ENCODE measurements at places on chromosomes 11 and 22.

DNA sequence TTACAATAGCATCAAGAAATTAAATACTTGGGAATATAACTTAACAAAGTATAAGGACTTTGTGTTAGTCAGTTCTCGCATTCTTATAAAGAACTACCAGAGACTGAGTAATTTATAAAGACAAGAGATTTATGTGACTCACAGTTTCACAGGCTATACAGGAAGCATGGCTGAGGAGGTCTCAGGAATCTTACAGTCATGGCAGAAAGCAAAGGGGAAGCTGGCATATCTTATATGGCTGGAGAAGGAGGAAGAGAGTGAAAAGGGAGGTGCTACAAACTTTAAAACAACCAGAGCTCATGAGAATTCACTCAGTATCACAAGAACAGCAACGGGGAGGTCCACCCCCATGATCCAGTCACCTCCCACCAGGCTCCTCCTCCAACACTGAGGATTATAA, 32.0 kb upstream of the CCDC134 start:
- no peak for DNase-seq

GRCh38 chr11:121417055-121417551, 35.0 kb upstream of the SORL1 start:
- no peak for DNase-seq

DNA sequence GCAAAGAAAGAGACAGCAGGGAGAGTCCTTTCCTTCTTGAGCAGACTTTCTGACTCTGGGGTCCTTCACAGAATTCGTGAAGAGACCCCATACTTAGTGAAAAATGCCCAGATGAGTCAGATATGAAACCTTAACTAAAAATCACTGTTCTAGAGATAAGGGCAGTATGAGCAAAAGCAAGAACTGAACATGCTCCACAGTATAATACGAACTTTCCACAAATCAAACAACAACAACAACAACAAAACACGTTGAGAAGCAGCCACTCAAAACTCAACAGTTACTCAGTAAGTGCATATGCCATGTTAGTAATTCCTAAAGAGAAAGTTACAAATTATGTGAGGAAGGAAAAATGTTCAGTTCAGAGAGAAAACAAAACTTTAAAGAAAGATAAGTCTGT, 44.3 kb downstream of the PITPNB start:
- DNase-seq, result no peak

GRCh38 chr22:27748751-27749191, 52.8 kb downstream of the MN1 start:
- no peak for DNase-seq

DNA sequence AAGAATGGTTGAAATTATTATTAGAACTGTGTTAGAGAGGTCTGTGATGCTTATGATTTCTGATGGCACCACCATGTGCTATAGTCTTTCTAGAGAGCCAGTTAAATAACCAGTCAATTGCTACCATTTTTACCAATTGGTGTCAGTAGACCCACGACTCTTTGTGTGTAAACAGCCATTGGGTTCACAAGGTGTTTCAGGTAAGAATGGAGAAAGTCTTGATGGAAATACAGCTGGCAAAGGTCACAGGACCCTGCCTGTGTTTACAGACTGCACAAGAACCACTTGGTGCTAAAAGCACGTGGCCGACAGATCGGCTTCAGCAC, 30.5 kb upstream of the OR10G7 start:
- no peak for DNase-seq

- no peak for DNase-seq
Observed at GRCh38 chr11:127919206-127920000, 668.0 kb downstream of the ETS1 start.

- DNase-seq, result no peak
Observed at GRCh38 chr11:70331901-70332300, 61.4 kb downstream of the PPFIA1 start.

GRCh38 chr11:76975513-76975912, 58.7 kb upstream of the B3GNT6 start:
- no peak for DNase-seq

GRCh38 chr11:70610566-70611565, 212.5 kb downstream of the CTTN start:
- DNase-seq, result no peak

GRCh38 chr11:114064216-114064615, 4.7 kb downstream of the ZBTB16 start:
- DNase-seq, result no peak

- no peak for DNase-seq
Observed at GRCh38 chr22:28917747-28918549, 34.6 kb downstream of the ZNRF3 start.

GRCh38 chr22:47610281-47610680, 847.8 kb downstream of the TBC1D22A start:
- DNase-seq, result no peak

- DNase-seq, result no peak
Observed at GRCh38 chr22:36124666-36125065, 35.9 kb downstream of the APOL3 start.

GRCh38 chr11:64084951-64085710, 49.4 kb downstream of the FLRT1 start:
- no peak for DNase-seq

DNA sequence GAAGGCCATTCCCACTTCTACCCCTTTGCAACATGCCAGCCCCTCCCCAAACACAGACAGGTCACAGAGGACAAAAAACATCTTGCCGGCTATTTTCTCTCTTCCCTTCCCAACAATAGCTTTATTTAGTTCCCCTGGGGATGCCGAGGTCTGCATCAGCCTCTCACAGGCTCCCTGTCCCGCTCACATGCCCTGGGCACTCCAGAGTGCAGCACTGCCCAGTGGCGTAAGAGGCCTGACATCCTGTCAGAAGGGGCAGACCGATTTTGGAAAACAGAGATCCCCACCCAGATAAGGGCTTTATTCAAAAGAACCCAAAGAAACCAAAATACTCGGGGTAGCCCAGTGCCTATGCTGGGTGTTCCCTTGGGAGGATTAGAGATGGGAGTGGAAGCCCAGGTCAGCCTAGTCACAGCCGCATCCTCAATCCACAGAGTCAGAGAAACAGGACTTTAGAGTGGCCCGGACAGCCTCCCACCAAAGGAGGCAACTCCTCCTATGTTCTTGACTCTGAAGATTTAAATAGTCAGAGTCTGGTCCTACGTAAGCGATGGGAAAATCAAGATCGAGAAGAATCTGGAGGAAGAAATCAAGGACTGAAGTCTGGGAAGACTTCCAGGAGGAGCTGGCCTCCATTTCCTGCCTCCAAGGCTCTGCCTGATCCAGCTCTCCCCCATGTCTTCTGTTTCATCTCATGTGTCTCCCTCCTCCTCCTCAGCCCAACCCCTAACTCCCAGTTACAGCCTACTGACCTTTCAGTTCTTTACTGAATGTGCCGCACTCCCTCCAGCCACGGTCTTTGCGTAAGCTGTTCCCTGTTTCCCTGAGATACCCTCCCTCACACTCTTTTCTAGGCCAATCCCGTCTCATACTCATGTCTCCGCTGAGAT, 129.3 kb downstream of the FBXO7 start:
- no peak for DNase-seq

DNA sequence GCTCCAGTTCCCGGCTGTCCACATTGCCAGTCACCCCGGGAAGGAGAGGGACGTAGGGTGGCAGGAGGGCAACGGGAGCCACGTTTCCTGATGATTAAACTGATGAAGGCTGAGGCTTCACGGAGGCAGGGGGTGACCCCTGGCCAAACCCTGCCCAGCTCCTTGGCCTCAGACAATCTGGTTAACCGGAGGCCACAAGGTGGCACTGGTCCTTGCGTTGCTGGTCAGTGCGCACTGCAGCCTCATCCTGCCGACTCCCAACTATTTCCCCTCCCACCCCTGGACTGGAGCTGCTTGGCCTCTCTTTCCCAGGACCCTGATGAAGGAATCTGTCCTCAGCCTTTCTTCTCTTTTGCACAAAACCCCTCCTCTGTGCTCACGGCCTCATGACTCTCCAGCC, 75.3 kb downstream of the PDE2A start:
- DNase-seq, result no peak

DNA sequence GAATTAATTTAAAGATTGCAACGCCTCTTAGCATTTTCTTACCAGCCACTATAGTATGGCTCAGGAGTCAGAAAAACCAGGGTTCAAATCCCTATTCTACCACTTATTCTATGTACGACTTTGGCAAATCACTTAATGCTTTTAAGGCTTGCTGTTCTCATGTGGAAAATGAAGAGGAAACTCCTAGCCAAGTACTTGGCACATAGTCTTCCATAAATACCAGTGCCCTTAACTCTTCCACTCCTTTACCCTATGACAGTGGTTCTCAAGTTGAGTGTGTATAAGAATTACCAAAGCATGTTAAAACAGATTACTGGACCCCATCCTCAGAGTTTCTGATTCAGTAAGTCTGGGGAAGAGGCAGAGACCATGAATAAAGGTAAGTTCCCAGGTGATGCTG, 107.6 kb downstream of the RBFOX2 start:
- no peak for DNase-seq

DNA sequence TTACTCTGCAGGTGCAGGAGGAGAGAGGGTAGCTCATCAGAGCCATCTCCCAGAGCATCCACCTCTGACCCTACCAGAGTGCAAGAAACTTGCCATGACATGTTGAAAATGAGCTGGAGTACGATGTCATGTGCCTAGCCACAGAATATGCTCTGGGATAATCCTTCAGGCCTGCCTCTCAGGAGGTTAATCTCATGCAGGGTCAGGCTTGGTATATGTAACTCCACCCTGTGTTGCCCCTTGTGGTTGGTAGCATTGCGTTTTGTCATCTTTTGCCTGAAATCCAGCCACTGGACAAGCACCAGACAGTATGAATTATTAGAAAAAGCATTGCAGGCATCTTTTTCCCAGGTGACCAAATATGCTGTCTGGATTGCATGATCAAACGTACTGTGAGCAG, 36.2 kb downstream of the CNTF start:
- DNase-seq, result no peak

GRCh38 chr11:9962722-9963121, 298.8 kb downstream of the SWAP70 start:
- DNase-seq, result no peak

GRCh38 chr11:33640730-33641371, 59.8 kb downstream of the C11orf91 start:
- DNase-seq, result no peak

GRCh38 chr22:48864748-48865147, 962.9 kb downstream of the BRD1 start:
- DNase-seq, result no peak

GRCh38 chr11:134538742-134539141, 126.7 kb upstream of the B3GAT1 start:
- no peak for DNase-seq

DNA sequence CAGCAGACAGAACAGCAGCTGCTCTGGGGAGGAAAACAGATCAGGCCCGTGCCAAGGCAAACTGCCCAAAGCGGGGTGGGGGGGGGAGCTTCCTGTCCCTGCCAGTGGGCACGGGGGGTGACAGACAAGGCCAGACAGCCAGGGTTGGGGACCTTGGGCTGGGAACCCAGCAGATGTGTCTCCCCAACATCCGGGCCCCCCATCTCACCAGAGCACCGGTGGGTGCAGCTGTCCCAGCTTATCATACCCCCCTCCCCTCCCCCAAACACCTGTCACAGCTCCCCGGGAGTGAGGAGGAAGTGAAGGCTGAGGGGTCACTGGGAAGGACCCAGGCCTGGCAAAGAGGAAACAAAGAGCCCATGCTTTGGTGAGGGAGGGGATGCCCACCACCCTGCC, 1.3 kb downstream of the PPP1R14B start:
- DNase-seq, result no peak

DNA sequence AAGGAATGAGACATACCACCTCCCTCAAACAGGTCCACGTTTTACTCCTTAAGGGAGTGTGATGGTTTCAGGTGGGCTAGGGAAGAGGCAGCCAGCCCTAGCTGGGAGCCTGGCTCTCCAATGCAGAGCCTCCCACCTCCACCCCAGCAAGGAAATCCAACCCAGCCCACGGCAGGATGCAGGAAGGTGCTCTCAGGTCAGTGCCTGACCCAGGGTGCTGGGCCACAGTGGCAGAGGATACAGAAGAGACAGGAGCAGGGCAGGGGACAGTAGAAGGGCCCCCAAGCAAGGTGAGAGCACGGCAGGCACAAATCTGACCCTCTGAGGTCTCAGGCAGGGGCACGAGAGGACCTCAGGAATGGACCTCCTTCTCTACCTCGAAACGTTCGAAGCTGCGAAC, 26.9 kb upstream of the CCND1 start:
- no peak for DNase-seq

GRCh38 chr22:20089977-20090729, 10.1 kb downstream of the DGCR8 start:
- no peak for DNase-seq

- no peak for DNase-seq
Observed at GRCh38 chr11:69195824-69196782, 40.4 kb downstream of the SMIM38 start.

DNA sequence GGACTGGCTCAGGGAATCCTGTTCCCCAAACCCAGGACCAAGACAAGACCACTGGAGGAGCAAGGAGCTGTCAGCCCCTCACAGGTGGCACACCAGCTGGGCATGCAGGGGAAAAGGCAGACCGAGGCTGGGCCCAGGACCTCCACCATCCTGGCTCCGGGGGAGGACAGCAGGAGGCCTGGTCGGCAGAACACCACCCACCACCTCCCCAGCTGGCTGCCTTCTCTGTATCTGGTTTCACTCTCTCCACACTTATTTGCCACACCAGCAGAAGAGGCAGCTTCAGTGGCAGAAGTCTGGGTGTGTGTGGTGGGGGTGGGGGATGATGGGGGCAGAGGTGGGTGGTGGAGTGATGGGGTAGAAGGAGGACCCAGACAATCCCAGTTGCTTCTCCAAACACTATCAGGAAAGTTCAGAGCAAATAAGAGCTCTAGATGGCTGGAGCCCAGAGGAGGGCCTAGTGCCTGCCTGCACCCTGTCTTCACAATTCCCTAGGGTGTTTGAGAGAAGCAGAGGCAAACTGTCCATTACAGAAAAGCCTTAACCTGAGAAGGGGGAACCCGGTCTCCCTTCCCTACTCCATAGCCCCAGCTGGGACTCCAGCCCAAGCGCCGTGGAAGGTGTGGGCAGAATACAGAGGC, 51.9 kb upstream of the CDON start:
- no peak for DNase-seq

GRCh38 chr11:132114185-132114584, 743.8 kb downstream of the NTM start:
- DNase-seq, result no peak

DNA sequence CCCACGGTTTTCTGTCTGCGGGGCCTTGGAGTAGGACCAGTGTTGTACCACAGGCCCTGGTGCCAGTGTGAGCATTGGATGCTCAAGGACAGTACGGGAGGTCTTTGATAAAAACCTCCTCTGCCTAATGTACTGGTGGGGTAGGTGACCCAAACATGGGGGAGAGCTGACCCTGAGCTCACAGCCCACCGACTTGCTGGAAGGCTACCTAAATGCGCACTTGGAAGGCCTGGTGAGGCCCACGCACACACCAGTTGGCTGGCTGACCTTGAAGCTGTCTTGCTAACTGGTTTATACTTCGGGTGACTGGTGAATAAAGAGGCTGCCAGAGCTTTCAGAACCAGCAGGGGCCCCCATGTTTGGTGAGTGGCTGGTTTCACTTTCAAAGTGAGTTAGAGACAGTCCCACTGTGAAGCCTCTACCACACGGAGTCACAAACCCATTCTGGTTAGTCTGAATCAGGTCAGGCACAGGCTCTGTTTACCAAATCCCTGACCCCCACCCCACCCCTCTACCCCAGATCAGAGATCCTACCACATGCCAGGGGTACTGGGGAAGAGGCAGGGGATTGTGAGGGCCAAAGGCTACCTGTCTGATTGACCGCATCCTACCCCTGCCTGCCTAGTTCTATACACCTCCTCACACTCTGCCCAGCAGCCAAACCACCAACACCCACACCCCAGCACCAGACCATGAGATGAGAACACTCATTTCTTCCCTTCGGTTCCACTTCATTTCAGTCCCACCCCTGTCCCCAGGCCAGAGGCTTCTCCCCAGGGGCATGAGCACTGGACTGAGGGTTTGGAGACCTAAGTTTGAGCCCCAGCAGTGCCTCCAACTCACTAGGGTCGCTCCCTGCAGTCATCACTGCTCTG, 12.7 kb upstream of the IL2RB start:
- DNase-seq, result no peak

Data from esophagus squamous epithelium (tissue), 5 donors.